Activated naive CD4-positive, alpha-beta T cell (primary cell): ENCODE measurements at places on chromosomes 7 and 10.

DNA sequence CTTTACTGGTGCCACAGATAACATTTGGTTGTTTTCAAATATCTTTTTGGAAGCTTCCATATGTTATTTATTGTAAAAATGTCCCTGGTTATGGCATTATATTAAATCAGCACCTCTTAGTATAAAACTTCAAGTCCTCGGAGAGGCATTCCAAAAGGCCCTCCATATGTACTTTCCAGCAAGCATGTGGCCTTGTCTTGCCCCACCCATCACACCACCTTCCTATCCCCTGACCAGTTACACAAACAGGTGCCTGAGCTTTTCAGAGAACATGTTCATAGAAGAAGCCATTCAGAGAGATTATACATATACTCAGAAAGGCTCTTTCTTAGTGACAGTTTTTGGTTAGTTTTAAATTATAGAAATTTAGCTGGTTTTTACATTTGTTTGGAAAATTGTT, 92.4 kb upstream of the PRKG1 start:
- DNase-seq = no peak

DNA sequence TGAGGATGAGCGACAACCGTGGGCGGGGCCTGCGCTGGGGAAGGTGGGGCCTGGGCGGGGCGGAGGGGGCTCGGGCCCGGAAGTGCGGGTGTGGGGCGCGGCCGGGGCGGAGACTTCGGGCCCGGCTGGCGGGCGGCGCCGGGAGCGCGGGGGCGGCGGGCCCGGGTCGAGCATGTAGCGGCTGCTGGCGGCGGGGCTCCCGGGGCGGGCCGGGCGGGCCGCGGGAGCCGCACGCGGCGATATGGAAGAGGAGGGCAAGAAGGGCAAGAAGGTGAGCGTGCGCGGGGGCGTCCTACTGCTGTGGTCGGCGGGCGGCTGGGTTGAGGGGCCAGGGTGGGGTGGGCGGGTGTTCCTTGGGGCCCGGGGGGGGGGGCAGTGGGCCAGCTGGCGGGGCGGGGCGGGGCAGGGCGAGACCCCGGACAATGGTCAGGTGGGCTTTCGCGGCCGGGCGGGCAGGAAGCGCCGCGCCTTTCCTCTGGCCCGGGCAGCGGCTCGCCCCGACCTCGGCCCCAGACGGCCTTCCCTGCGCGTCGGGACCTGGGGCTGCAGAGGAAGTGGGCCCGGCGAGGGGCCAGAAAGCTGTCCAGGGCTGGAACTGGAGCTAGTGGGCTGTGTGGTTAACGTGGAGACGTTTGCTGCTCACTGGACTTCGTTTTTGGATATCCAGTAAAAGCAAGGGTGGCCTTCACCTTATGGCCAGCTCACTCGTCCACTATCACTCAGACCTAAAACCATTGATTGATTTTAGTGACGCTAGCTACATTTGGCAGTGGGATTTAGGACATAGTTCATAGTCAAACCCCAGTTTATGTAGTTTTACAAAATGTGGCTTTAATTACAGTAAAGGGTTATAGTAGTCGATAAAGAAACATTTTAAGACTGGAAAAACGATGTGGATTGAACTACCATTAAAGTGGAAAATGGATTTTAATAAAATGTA, at the start of gene CCM2:
CCM2 (plus strand) TSS at position 109 of the 940 bp plus-strand sequence; CDS start at position 242, 133 bp downstream.
- DNase-seq = no peak

GRCh38 chr10:77422491-77423338, 214.9 kb downstream of the KCNMA1 start:
- DNase-seq = no peak

DNA sequence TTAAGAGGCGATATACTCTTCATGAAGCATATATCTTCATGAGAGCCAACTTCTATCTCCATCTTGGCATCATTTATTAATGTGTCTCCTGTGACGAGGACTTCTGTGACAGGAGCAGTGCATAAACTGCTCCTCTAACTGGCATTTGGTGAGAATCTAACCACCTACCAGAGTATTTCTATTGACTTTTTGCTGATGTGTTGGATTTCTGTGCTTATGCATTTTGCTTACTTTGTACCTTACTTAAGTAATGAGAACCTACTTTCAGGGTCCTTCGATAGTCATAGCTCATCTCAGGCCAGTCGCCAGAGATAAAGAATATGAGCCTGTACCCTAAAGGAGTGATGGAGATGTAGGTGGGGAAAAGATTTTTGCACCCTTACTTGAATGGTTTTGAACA, 265.7 kb downstream of the SUGCT start:
- no peak for DNase-seq

GRCh38 chr10:95742962-95743535, 12.9 kb upstream of the ENTPD1 start:
- DNase-seq = no peak

DNA sequence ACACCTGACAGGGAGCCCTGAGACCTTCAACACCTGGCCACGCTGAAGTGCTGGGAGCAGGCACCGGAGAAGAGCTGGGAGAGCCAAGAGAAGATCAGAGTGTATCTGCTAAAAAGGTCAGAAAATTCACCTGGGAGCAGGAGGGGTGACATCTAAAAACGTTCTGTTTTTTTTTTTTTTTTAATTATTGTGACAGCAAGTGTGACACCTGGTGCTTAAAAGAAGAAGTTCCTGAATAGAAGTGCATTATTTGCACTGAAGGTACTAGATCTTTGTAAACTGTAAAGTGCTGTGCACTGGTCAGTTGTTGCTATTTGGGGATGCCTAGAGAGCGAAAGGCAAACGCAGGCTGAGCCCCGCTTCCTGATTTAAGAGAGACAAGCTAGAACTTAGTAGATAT, 422.0 kb downstream of the PLXNA4 start:
- DNase-seq = no peak

- no peak for DNase-seq
Observed at GRCh38 chr10:46220872-46221538, 65.8 kb upstream of the ANTXRL start.

DNA sequence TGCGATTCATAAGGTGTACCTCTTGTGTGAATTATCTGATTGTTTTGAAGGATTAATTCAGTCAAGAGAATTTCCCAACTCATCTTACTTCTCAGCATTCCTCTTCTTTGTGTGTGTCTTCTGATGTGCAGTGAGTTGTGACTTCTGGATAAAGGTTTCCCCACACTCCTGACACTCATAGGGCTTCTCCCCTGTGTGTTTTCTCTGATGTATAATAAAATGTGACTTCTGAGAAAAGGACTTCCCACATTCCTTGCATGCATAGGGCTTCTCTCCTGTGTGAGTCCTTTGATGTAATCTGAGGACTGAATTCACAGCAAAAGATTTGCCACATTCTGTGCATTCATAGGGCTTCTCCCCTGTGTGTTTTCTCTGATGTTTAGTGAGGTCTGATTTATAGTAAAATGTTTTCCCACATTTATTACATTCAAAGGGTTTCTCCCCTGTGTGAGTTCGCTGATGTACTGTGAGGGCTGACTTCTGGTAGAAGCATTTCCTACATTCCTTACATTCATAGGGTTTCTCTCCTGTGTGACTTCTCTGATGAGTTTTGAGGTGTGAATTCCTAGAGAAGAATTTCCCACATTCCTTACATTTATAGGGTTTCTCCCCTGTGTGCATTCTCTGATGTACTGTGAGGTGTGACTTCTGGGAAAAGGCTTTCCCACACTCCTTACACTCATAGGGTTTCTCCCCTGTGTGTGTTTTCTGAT, 24.2 kb downstream of the ZNF25 start:
- no peak for DNase-seq

DNA sequence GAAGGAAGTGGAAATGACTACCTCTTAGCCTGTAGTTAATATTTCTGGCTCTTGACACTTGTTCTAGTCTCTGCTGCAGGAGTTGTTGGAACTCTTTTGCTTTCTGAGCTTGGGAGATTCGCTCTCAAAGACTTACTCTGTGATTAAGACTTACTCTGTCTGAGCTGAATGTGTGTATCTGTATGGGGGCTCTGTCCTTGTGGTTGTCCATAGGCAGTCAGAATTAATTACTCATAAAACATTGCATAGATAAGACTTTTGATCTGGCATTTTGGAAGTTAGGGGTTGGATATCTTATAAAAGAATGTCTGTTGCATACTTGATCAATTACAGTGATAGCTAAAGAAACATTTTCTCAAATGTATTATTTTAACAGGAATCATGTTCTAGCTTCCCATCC, 199.2 kb upstream of the KIAA1217 start:
- DNase-seq = no peak

DNA sequence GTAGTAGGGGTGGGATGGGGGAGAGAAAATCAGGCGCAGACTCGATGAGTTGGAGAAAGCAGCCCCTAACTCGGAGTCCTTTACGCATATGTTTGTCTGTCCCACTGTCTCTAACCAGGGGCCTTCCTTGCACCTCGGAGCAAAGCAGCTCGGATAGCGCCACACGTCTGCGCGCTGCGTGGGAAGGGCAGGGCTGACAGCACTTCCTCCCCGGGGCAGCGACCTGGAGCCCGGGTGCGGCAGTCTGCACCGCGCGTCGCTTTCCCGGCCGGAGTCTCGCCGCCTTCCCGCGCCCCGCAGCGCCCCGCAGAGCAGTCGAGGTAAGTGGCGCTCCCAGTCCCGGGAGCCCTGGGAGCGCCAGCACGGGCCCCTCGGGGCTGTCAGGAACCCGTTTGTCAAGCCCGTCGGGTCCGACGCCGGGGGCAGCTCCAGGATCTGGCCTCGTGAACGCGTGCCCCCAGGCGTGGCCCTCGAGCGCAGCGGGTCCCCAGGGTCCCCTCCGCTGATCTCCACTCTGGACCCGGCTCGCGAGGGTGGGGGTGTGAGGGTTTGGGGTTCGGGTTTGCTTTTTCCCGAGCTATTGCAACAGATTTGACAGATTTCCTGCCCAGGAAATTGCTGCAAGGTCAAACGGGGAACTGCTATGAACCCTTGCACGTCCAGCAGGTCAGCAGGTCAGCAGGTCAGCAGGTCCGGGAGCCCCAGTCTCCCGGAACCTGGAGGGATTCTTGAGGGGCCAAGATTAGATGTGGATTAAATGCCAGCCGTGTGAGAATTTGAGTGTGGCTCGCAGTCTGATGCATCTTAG, 597 bp downstream of the APBB1IP start:
- peak; percentile 39 for DNase-seq

DNA sequence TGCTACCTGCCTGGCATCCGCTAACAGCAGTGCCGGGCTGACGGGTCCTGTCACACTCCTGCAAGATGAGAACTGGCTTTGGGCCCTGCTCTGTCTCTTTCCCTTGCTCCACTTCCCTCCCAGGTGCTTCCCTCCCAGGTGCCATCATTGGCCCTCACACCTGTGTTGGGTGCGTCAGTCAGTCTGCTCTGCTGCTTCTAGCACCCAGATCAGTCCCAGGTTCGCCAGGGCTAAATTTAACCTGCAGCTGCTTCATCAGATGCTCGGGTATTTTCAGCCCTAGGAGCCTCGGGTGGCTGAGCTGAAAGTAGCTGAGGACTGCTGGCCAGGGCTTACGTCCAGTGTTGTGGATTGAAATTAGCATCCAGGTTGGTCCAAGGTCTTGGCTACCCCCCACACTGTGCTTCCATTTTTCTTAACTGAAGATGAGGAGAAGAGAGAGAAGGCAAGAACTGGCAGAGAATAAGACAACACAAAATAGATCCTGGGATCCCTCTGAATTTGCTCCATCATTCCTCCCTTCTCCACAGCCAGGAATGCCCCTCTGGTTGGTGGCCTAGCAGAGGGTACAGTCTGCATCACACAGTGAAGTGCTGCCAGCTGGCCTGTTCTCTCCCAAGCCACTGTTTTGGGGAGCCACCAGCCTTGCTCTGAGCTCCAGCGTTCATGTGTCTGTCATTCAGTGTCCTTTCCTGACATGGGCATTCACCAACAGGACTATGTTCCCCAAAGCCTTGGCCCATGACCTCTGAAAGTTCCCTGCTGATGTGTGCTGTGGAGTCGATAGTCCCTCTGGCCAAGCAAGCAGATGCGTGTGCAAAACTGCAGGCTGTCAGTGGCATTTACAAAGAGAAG, 65.9 kb upstream of the SYPL1 start:
- DNase-seq = no peak

GRCh38 chr7:136102881-136103280, 125.7 kb upstream of the MTPN start:
- no peak for DNase-seq

DNA sequence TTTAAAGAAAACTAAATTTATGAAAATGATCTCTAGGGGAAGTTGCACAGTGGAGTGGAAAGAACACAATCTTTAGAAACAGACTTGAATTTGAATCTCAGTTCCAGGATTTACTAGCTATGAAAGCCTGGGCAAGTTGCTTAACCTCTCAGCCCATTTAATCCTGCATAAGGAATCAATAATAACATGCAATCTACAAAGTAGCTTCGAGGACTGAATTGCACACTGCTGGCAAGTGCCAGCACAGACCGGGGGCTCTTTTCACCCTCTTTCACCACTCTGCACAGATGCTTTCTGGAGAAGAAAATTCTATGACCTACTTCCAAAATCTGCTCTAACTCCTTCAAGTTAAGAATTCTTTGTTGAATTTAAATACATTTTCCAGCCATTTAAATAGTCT, 63.4 kb upstream of the ANK3 start:
- DNase-seq = no peak

GRCh38 chr10:50593523-50594376, 30.0 kb downstream of the SGMS1 start:
- DNase-seq = no peak
